Muscle of leg (tissue), 16 donors: ENCODE measurements at places on chromosomes 16 and 17.

DNA sequence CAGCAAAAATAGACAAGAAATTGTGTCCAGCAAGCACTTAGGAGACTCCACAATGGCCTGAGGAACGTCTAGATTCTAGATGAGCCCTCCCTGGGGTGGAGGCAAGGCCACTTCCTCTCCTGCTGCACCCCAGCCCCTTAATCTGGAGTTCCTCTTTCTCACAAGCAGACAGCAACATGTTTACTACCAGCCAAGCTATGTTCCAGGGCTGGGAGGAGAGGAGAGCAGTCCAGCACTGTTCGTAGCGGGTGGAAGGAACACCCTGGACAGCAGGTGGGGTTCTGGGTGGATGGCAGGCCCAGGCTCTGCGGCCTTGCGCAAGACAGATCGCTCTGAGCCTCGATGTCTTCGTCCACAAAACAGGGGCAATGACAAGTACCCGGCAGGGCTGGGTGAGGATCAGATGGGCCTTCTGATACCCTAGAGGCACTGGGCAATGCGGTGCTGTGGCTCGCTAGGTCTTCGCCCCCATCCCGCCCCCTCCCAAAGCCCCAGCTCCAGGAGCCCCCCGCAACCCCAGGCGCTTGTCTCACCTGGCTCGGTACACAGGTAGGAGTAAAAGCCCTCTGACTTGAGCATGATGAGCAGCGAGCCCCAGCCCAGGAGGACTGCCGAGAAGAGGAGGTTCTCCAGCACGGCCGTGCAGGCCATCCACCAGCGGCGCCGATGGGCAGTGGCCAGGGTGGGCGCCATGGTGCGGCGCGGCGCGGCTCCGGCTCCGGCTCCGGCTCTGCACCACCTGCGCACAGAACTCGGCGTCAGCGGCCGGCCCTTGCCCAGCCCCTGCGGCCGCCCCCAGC is 1.3 kb downstream of the SLC43A2 start:
- DNase-seq = peak; percentile 76

GRCh38 chr16:79439901-79440300 is 160.6 kb downstream of the MAF start:
- DNase-seq = peak; percentile 80

- no peak for DNase-seq
Observed at GRCh38 chr17:71412803-71413202, 708.0 kb upstream of the SOX9 start.

DNA sequence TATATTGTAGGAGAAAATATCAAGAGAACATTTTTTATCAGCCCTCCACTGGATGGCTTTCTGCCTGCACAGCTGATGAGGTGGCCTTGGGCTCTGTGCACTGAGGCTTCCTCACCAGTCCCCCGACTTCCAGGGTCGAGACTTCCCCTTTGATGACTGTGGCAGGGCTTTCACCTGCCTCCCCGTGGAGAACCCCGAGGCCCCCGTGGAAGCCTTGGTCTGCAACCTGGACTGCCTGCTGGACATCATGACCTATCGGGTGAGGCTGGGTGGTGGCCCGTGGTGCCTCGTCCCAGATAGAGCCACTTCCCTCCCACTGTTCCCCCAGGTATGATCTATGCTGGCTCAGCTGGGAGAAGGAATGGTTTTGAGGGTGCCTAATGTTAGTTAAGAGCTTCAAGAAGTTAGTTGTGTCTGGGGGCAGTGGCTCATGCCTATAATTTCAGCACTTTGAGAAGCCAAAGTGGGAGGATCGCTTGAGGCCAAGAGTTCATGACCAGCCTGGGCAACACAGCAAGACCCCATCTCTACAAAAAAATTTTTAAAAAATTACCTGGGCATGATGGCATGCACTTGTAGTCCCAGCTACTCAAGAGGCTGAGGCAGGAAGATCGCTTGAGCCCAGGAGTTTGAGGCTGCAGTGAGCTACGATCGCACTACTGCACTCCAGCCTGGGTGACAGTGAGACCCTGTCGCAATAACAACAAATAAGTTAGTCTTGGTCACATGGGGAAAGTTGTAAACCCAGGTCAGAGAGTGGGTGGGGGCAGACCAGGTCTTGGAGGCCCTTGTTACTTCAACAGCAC is 11.8 kb downstream of the FCSK start:
- no peak for DNase-seq

GRCh38 chr16:3444032-3444388 is 530 bp downstream of the NAA60 start:
- peak; percentile 50 for DNase-seq

DNA sequence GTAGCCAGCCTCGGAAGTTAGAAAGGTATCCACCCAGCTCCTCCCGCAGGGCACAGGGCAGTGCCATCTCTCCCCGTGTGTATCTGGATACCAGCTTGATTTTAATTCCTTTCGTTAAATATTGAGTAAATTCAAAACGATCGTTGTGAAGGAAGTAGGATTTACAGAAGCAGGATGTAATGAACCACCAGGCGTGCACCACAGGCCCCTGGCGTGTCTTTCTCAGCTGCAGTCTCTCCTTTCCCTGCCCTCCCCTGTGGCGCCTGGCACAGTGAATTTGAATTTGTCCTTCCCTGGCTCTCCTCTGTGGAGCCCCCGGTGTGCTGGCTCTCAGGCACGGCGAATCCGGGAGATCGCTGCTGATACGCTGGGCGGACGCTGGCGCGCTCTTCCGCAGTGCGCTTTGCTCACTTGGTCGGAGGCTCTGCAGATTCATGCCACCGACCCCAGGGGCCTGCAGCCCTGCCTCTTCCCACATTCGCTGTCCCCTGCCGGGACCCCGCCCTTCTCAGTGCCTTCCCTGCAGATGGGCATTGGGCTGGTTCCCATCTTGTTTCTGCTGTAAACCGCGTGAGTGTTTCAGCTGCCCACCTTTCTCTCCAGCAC is 164.6 kb downstream of the RPTOR start:
- no peak for DNase-seq

GRCh38 chr17:43832976-43833829 is at the start of gene MPP3:
TSS of gene MPP3 (minus strand) at chr17:43833146. CDS start at chr17:43831906, 1,240 bp downstream.
- peak; percentile 88 for DNase-seq

DNA sequence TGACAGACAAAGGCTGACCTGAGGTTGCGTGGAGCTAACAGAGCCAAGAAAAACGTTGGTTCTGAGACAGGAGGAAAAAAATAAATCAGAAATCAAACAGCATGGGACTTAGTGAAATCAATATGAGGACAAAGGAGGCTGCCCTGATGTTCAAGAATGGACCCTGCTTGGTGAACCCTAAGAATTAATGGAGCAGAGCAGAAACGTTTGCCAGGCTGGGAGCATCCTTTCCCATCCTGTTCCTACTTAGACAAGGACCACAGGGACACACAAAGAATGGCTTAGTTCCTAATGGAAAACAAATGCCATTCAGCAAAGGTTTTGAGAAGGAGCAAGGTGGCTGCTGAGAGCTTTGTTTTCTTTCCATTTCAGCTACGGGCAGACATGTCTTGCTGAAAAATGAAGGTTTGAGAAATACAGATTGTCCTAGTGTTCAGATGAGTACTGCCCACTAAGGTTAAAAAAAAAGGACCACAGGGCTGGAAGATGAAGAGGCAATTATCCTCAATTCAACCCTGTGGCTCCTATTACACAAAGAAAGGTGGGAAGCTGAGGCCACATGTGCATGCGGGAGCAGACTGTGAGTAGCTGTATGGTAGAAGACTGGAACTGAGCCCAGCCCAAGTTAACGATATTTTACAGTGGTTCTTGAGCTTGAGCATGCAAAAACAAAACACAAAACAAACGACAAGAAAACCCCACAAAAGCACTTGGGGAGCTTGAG is 230.1 kb downstream of the SLC39A11 start:
- no peak for DNase-seq

- peak; percentile 72 for DNase-seq
Observed at GRCh38 chr16:11681976-11682654, 13.9 kb downstream of the SNN start.

- DNase-seq = peak; percentile 71
Observed at GRCh38 chr17:51461578-51462004, 201.2 kb downstream of the UTP18 start.

- no peak for DNase-seq
Observed at GRCh38 chr16:17193566-17194100, 277.1 kb downstream of the XYLT1 start.

DNA sequence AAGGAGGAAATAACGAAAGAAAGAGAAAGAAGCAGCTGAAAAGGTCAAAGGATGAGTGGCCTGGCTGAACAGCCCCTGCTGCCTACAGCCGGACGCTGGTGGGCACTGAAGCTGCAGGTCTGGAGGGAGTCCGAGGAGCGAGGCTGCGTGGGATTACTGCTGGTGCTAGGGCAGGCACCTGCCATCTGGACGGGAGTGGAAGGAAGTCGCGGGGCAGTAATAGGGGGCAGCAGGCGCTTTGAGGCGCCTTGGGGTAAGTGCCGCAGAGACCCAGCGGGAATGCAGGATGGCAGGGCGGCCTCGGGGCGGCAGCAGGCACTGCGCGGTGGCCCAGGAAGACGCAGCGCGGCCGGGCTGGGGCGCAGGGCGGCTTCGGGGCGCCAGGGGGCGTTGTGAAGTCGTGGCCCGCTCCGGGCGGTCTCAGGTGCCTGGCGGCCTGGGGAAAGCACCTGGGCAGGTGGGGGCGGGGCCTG is 303 bp upstream of the SCNN1G start:
- peak; percentile 33 for DNase-seq

DNA sequence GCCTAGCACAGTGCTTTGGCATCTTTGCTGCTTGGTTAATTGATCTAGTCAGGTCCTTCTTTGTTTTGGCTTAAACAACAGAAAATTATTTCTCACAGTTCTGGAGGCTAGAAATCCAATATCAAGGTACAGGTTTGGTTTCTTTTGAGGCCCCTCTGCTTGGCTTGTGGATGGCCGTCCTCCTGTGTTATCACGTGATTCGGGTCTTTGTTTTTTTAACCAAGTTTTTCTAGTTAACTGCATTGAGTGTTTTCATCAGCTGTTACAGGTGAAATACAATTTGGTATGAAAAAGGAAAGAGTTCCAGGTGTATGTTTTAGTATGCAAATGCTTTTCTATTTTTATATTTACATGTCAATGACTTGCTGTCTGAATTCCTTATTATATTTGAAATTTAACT is 2.8 kb downstream of the NLK start:
- no peak for DNase-seq

GRCh38 chr17:3729881-3730280 is 6.2 kb downstream of the HASPIN start:
- no peak for DNase-seq

DNA sequence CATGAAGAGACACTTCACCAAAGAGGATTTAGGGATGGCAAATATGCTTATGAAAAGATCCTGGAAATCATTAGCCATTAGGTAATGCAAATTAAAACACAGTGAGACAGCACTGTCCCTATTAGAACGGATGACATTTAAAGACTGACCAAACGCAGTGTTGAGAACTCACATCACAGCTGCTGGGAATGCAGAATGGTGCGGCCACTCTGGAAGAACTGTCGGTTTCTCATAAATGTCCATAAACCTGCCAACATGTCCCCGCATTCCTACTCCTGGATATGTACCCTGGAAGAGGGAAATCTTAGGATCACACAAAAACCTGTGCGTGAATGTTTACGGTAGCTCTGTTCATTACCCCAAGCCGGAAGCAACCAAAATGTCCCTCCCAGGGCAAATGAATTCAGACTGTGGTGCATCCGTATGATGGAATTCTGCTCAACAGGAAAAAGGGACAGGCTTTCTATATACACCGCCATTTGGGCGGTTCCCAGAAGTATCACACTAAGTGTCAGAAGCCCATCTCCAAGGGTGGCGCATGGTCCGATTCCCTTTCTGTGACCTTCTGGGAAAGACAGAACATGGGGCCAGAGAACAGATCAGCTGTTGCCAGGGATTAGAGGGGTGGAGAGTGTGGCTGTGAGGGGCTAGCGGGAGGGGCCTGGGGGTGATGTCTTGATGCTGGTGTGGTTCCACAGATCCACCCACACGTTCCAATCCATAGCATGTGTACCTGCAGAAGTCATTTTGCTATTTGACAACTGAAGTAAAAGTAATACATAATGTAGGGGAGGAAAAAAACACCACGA is 197.2 kb upstream of the CHMP6 start:
- DNase-seq = peak; percentile 69

GRCh38 chr17:45747911-45748310 is 36.2 kb upstream of the CRHR1 start:
- peak; percentile 59 for DNase-seq

- peak; percentile 49 for DNase-seq
Observed at GRCh38 chr16:7013990-7014389, 318.7 kb upstream of the RBFOX1 start.

- peak; percentile 28 for DNase-seq
Observed at GRCh38 chr17:75160211-75160610, 5.9 kb upstream of the JPT1 start.

GRCh38 chr16:4612977-4613635 is 1.6 kb downstream of the UBALD1 start:
- DNase-seq = peak; percentile 18

DNA sequence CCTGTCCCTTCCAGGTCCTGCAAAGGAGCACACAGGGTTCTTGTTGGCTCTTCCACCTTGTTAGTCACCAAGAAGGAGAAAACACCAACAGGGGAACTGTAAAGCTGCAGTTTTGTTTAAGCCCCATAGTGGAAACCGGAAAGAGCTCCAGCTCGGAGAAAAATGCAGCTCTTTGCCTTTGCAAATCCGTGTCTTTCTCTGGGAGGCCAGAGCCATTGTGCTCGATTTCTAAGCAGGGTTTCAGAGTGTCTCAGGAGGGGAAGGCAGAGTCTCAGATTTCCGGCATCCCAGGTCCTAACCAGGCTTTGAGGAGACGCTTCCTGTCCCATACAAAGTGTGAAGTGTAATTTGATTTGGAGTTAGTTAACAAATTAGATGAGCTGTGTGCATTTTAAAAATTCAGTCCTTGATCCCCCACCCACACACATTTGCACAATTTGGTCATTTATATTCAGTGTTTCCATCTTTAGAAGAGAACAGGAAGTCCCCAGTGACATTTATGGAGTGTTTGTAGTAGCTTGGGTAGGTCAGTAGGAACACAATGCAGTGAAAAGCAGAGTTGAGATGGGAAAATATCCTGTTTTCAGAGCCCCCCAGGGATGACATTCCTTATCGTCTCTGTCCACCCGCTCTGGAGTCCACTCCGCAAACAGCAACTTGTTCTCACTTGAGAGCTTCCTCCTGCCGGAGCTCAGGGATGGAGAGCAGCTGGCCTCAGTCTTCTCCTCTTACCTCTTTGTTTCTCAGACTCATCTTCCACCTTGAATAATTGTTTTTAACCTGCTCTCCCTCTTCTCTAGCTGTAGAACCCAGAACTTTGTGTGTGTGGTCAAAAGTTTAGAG is 331.9 kb downstream of the SEC14L1 start:
- peak; percentile 72 for DNase-seq

DNA sequence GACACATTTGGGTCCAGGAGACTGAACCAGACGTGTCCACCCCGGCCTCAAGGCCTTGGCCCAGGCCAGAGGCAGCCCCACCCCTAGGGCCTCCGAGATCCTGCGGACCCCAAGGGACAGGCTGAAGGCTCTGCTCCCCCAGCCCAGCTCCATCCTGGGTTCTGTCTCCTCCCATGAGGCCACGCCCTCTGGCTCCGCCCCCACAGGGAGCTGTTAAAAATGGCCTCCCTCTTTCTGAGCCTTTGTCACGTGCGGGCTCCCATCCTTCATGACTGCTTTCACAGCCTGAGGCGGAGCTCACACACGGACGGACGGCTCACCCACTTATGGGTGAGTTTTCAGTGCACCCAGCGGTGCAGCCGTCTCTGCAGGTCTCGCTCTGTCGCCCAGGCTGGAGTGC is 6.5 kb upstream of the CACNA1H start:
- no peak for DNase-seq
